ENCODE measurements at places on chromosomes 6 and 20.

- no peak for DNase-seq
These were observed 64.0 kb downstream of the STXBP5 start for GRCh38 chr6:147268254-147268653.

- no peak for DNase-seq
These were observed 417.2 kb downstream of the RFPL4B start for GRCh38 chr6:112764377-112764776.

- no peak for DNase-seq
These were observed 5.3 kb downstream of the SRF start for GRCh38 chr6:43176423-43176786.

DNA sequence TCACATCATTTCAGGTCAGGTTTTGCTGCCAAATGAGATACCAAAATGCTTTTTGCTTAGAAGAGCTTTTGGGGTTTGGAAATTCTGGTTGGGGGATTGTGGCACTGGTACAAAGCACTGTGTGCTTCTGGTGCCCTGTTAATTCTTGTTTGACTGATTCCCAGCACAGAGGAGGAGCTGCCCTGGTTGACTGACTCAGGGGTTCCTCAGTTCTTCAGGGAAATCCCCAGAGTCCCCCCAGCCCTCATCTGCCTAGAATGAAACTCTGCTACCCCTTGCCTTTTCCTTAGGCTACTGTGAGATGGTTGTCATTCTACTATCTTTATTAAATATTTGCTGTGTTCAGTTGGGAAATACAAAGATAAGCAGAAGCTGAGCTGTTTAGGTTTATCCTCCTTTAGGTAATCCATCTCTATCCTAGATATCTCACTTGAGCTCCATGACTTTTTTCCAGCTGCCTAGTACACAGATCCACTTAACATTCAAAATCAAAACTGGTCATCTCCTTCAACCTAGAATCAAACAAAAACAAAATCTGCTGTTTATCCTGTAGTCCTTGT is 24.9 kb upstream of the TSPYL1 start:
- DNase-seq, result no peak

DNA sequence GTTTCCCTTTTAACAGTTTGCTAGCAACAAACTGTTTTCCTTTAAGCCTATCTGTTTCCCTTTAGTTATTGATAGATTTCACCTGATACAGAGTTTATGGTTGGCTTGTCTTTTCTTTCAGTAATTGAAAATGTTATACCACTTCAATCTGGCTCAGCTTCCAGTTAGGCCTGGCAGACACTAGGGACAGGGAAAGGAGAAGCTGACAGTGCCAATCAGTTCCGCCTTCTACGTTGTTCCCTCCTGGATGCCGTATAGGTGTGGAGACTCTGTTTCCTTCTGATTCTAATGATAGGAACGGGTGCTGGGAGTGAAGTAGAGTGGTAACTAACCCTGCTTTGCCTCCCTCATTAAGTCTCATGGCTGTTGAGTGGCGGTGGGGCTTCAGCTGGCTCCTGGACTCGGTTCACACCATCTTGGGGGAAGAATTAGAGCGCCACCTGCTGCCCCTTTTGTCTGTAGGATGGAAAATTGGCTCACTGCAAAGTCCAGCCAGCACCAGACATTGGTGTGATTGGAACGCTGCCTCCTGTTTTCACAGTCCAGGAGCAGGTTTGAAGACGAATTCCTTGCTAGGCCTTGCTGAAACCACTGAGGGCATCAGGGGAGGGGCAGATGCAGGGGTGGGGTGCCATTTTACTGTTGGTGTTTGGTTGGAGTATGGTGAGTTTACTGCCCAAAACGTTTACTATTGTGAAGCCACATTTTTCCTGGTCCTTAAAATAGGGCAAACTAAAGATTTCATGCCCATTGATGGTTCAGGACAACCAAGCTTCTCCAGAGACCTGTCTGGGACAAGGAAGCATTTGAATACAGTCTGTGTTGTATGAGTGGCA is 1729.5 kb downstream of the GRIK2 start:
- no peak for DNase-seq

DNA sequence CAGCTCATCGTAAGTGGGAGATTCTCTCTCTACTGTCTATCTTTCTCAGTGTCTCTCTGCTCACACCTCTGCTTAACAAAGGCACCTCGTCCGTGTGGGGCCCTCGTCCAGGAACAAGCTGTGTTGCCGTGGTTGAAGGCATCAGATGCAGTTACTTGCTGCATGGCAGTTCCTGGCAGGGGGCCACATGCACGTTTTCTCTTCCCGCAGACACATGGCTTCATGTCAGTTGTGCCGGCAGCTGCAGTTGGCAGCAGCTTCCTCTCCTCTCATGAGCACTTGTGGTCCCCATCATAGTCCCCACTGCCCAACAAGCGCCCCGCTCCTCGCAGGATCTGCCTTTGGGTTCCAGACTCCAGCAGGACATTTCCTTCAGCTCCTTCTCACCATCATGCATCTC is 7.1 kb upstream of the AFDN start:
- no peak for DNase-seq

- no peak for DNase-seq
These were observed 84.2 kb upstream of the RGS17 start for GRCh38 chr6:153215242-153215641.

DNA sequence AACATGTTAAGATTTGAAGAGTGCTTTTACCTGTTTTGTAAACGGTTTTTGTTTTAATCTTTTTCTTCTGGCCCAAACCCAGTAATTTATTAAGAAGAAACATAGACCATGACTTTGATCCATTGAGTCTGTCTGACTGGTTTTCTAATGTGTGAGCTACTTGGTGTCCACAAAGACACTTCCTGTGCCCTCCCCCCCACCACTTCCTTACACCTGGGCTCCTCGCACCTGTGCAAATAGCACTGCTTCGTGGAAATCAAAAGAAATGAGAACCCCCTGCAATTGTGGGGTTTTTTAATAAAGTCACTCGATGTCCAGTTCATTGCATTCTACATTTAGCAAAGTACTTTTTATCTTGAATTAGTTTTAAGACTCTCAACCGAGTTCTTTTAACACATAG is 65.5 kb downstream of the SMOC2 start:
- no peak for DNase-seq

DNA sequence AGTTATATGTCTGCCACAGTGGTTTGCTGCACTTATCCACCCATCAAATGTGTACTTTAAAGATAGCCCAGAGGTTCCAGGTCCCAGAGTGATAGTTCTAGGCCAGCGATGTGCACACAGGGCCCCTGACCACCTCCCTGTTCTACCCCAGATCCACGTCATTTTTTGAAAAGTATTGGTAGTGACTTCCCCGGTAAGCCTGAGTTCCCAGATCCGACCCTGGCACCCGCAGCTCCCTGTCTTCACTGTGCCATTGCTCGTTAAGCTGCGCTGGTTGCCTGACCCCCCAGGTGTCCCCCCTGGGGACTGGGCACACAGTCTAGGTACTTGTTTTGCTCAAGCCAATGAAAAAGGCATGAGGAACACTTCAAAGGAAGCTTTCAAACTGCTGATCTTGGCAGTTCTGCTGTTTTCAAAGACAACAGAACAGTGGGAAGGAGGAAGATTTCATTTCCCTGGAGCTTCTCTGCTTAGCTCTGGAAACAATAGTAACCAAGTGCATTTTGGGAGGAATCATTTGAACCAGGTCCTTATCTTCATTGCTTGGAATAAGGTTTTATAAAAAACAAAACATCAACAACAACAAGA is 116.3 kb upstream of the TAB2 start:
- no peak for DNase-seq

GRCh38 chr6:36353411-36353915 is 16.8 kb upstream of the BNIP5 start:
- DNase-seq, result no peak

- no peak for DNase-seq
These were observed 76.1 kb upstream of the SLC4A11 start for GRCh38 chr20:3315136-3315535.

- no peak for DNase-seq
These were observed 27.3 kb upstream of the SLC22A23 start for GRCh38 chr6:3484192-3484591.

GRCh38 chr6:35602133-35602946 is 86.4 kb downstream of the FKBP5 start:
- no peak for DNase-seq

- DNase-seq, result no peak
These were observed 418.7 kb downstream of the CBLN4 start for GRCh38 chr20:55586610-55587009.

- no peak for DNase-seq
These were observed 24.9 kb downstream of the SASH1 start for GRCh38 chr6:148367411-148368024.

DNA sequence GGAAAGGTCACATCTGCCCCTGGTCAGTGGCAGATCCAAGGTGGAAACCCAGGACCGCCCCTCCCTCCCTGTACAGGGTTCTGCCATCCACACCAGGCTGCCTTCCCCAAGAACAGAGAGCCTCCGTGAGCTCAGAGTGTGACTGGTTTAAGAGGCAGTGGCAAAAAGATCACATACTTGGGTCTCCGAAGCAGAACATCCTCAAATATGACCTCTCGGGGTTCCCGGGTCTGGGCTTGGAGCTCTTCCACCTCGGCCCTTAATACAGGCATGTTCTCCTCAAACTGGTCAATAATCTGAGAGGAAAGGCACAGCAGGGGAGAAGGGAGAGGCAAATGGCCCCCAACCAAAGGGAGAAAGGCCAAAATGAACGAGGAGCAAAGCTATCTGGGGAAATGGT is 14.8 kb downstream of the C20orf96 start:
- no peak for DNase-seq

- DNase-seq, result no peak
These were observed 29.5 kb upstream of the IFNGR1 start for GRCh38 chr6:137248702-137249101.

DNA sequence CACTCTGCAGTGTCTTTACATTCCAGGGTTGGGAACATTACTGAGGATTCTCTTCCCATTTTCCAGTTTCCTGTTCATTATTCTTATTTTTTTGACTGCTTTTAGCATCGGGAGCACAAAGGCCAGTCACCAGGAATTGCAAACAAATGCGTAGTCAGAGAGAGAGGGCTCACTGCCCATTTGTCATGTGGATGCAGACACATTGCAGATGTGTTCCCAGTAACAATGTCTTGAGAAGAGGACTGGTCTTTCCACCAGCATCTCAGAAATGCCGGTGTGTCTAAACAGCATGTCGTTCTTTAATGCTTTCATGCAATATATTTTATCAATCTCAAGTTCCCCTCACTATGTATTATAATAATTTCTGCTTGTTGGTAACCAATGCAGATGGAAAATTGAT is 952 bp upstream of the TAAR6 start:
- DNase-seq, result no peak

Data from cerebellar nuclear complex (tissue), 1 donor.